ENCODE measurements at places on chromosomes 6 and 20. TPM values are rescaled to one million over a fixed set of nuclear protein-coding genes. Genes with fewer than 3 reads are reported as not detected.

RBPJL gene
- not detected for polyA plus RNA-seq

GJA10 gene
- polyA plus RNA-seq: not detected

ZSCAN23 gene
- 23.0 TPM for polyA plus RNA-seq

KCNK16 gene
- 0.21 TPM for polyA plus RNA-seq

SRSF3 gene
- polyA plus RNA-seq: 583 TPM

DNMT3B gene
- polyA plus RNA-seq: 5.8 TPM

PRICKLE4 gene
- polyA plus RNA-seq: 13.7 TPM

CCDC170 gene
- polyA plus RNA-seq: 6.7 TPM

USP49 gene
- polyA plus RNA-seq: 16.4 TPM

BPIFB2 gene
- not detected for polyA plus RNA-seq

SLC17A1 gene
- 0.22 TPM for polyA plus RNA-seq

MED20 gene
- polyA plus RNA-seq: 23.8 TPM

OR2B3 gene
- not detected for polyA plus RNA-seq

MAFB gene
- polyA plus RNA-seq: 11.2 TPM

IMPG1 gene
- 2.2 TPM for polyA plus RNA-seq

MRAP2 gene
- polyA plus RNA-seq: 5.7 TPM

BNIP5 gene
- polyA plus RNA-seq: not detected

ANGPT4 gene
- 0.11 TPM for polyA plus RNA-seq

C20orf204 gene
- 0.86 TPM for polyA plus RNA-seq

CD109 gene
- polyA plus RNA-seq: 26.8 TPM

VSTM2L gene
- polyA plus RNA-seq: 5.1 TPM

IL20RA gene
- polyA plus RNA-seq: 2.2 TPM

HAO1 gene
- not detected for polyA plus RNA-seq

FAM210B gene
- 61.2 TPM for polyA plus RNA-seq

DUSP15 gene
- 8.5 TPM for polyA plus RNA-seq

PPIL4 gene
- polyA plus RNA-seq: 63.6 TPM

GRM1 gene
- 0.06 TPM for polyA plus RNA-seq

BMP5 gene
- polyA plus RNA-seq: 62.0 TPM

SLC17A9 gene
- 3.6 TPM for polyA plus RNA-seq

HMGN3 gene
- polyA plus RNA-seq: 257 TPM

CLPSL2 gene
- not detected for polyA plus RNA-seq

BEND6 gene
- 2.6 TPM for polyA plus RNA-seq

FAXC gene
- polyA plus RNA-seq: 12.0 TPM

CNPY3 gene
- 64.7 TPM for polyA plus RNA-seq

CLIC5 gene
- 9.8 TPM for polyA plus RNA-seq

SRSF12 gene
- polyA plus RNA-seq: 9.0 TPM

RGS17 gene
- polyA plus RNA-seq: 2.2 TPM

RNF182 gene
- polyA plus RNA-seq: 5.8 TPM

MICB gene
- 2.2 TPM for polyA plus RNA-seq

PAK5 gene
- 0.46 TPM for polyA plus RNA-seq

CHRNA4 gene
- polyA plus RNA-seq: 1.3 TPM

GPX6 gene
- 1.8 TPM for polyA plus RNA-seq

ERVFRD-1 gene
- polyA plus RNA-seq: 0.13 TPM

ABHD16B gene
- polyA plus RNA-seq: not detected

TMEM151B gene
- polyA plus RNA-seq: 0.93 TPM

THBS2 gene
- 6.4 TPM for polyA plus RNA-seq

PCMTD2 gene
- 125 TPM for polyA plus RNA-seq

HLA-DRA gene
- polyA plus RNA-seq: 45.0 TPM

LTB gene
- 3.1 TPM for polyA plus RNA-seq
